ENCODE measurements at places on chromosomes 5 and 9. TPM values are rescaled to one million over a fixed set of nuclear protein-coding genes. Genes with fewer than 3 reads are reported as not detected.

Gene TAF11L10
- total RNA-seq, result not detected

Gene RPP25L
- total RNA-seq, result 22.6 TPM

Gene NEUROG1
- total RNA-seq, result not detected

Gene PLAC8L1
- not detected for total RNA-seq

Gene CD72
- total RNA-seq, result 2.8 TPM

Gene CBY3
- total RNA-seq, result not detected

Gene NTNG2
- 4.4 TPM for total RNA-seq

Gene FBLL1
- total RNA-seq, result 0.83 TPM

Gene TERT
- not detected for total RNA-seq

Gene NCS1
- 99.3 TPM for total RNA-seq

Gene GGTA1
- 0.77 TPM for total RNA-seq

Gene AK3
- 57.9 TPM for total RNA-seq

Gene DOCK2
- 5.3 TPM for total RNA-seq

Gene CDKN2A
- total RNA-seq, result not detected

Gene CD274
- total RNA-seq, result 6.2 TPM

Gene SEMA6A
- total RNA-seq, result 118 TPM

Gene SHB
- 7.4 TPM for total RNA-seq

Gene TNFSF15
- total RNA-seq, result not detected

Gene IL5
- not detected for total RNA-seq

Gene HAPLN1
- total RNA-seq, result not detected

Gene LCN9
- not detected for total RNA-seq

Gene CENPK
- 34.6 TPM for total RNA-seq

Gene ACOT12
- total RNA-seq, result not detected

Gene LECT2
- not detected for total RNA-seq

Gene FOXD4L4
- total RNA-seq, result not detected

Gene PTGDS
- 116 TPM for total RNA-seq

Gene ADAMTSL1
- 164 TPM for total RNA-seq

Gene C9
- not detected for total RNA-seq

Gene TNFAIP8
- 18.3 TPM for total RNA-seq

Gene IL3
- total RNA-seq, result not detected

Gene GNA14
- 23.6 TPM for total RNA-seq

Gene PCDHGA1
- 3.3 TPM for total RNA-seq

Gene NUTM2F
- total RNA-seq, result not detected

Gene SLC45A2
- not detected for total RNA-seq

Gene IL9
- not detected for total RNA-seq

Gene PCDHGB4
- 8.2 TPM for total RNA-seq

Gene ADRB2
- total RNA-seq, result 3.0 TPM

Gene MSMP
- total RNA-seq, result not detected

Gene ZBED3
- 5.9 TPM for total RNA-seq

Gene ADGRV1
- not detected for total RNA-seq

Data from uterus (tissue), 4 donors.